Stimulated activated CD4-positive, alpha-beta T cell treated with anti-CD3 and anti-CD28 coated beads, Interleukin-4, amount 100 ng/mL, for 4 hours (primary cell): ENCODE measurements at places on chromosomes 5 and 9.

DNA sequence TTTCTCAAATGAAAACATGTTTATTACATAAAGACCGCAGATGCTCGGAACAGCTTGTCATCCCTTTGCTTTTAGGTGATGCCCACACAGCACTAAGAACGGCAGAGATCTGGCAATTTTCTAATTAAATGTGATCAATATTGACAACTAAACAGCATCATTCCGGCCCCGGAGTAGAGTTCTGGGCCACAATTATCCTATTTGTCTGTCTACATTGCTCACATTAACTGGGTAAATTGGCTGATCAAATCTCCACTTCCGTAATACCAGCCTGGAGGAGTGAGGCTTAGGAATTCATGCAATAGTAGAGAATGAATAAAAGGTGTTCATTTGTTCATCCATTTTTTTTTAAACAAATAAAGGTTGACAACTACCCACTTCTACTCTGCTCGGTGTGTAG is 245.1 kb upstream of the C9orf72 start:
- no peak for DNase-seq

DNA sequence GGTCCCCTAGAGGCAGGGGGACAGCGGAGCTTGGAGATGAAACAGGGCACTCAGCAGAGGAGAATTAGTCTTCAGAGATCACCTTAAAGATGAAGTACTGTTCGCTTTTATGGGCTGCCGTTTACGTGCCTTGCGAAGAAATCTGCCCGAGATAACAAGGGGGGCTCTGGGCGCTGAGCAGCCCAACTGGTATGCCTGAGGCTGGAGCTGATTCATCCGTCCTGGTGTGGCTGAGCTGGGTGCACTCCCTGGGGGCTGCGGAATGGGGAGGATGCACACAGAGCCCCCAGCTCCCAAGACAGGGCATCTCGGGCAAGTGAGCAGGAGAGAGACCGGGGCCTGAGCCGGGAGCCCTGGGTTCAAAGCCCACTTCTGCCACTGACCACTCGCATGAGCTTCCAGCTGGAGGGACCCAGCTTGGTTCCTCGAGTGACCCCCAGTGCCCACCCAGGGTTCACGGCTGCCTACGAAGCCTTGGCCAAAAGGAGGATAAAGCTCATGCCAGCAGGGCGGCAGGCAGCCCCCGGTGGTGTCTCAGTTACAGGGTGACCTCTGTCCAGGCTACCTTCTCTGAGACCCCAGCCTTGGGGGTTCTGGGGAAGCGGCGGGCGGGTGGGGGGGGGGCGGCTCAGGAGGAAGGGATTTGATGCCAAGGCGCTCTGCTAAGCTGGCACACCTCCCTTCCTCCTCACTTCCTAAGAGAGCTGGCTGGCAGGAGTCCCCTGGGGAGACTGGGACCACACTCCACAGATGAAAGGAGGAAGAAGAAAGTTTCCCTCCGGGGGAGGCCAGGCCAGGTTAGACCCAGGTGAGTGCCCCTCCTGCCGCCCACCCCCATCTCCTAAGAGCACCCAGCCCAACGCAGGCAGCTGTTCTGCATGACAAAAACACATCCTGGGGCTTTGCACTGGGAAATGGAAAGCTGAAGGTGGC is 5.7 kb downstream of the FIBCD1 start:
- no peak for DNase-seq

DNA sequence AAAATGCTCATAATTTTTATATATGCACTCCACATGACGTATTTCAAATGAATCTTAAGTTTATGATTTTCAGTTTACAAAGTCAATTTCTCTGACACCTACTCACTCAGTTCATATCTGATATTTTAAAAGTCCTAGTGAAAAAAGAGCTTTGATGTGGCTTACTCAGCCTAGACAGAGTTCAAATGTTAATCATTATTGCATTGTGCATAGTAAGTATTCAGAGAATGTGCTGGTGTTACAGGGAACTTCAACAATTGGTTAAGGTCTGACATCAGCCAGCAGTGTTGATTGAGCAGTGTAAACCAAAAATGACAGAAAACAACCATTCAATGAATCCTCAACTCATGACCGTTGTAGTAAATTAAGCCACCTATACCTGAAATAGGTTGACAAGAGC is 147.2 kb upstream of the LHFPL2 start:
- no peak for DNase-seq

- DNase-seq = no peak
Measured at GRCh38 chr9:84940294-84940693, 270.8 kb downstream of the NTRK2 start.

- no peak for DNase-seq
Measured at GRCh38 chr5:58913406-58913990, 330.6 kb downstream of the RAB3C start.

DNA sequence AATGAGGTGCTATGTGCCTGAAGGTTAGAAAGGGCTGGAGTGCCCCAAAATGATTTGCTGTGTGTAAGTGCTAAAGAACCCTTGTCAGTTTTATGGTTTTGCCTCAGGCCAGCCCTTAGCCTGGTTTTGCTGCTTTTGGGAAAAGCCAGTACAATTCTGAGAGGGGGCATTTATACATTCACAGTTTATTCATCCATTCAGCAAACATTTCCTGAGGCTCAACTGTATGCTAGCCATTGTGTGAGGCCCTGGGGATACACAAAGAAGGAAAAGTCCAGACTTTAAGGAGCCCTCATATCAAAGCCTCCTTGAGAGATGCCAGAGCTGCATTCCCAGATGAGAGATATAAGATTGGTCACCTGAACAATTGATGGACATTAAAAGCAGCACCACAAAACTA is 115.2 kb upstream of the PLCXD3 start:
- DNase-seq = no peak

GRCh38 chr5:82918311-82919031 is 158.7 kb downstream of the TMEM167A start:
- no peak for DNase-seq

GRCh38 chr5:59517926-59518585 is 375.5 kb downstream of the PDE4D start:
- no peak for DNase-seq

DNA sequence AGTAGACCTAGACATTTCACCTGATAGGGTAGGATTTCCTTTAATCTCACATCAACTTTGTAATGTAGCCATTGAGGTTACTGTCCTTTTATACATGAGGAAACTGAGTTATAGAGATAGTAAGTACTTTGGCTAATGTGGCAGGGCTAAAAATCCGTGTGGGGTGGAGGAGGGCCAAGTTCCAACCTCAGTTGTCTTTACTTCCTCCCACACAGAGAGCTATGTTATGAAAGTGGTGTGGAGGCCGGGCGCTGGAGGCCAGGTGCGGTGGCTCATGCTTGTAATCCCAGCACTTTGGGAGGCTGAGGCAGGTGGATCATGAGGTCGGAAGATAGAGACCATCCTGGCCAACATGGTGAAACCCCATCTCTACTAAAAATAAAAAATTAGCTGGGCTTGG is 173.3 kb downstream of the PALM2AKAP2 start:
- DNase-seq = no peak

DNA sequence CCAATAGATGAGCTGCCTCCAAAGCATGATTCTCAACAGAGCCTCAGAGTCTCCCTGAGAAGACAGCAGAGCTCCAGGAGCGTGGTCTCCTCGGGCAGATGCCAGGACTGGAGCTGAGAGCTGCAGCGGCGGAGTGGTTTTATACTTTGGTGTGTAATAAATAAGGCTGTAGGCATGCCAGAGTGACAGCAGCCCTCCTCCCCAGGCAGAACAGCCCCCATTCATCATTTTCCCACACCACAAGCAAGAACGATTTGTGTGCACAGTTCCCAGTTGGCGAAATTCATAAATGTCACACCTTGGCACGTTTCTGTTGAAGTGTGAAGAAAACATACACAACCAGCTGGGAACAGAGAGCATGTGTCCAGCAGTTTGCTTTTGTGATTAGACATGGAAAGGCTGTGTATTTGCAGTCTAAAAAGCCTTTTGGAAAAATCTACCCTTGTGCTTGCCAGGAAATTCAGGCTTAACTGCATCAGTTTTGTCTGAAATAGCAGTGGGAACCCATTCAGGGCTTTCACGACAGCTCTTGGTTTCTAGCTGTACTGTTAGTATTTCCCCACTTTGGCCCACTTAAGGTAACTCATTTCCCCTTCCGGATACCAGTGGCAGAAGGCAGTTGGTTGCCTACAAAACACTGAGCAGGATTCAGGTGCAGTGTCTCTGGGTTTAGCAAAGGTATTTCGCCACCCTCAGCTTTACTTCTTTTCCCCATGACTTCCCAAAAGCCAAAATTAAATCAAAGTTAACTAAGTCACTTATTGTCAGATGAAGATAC is at the start of gene C1QTNF3:
C1QTNF3 (minus strand) TSS at position 115 of the 778 bp plus-strand sequence; CDS start at position 27, 88 bp downstream.
- DNase-seq = no peak

DNA sequence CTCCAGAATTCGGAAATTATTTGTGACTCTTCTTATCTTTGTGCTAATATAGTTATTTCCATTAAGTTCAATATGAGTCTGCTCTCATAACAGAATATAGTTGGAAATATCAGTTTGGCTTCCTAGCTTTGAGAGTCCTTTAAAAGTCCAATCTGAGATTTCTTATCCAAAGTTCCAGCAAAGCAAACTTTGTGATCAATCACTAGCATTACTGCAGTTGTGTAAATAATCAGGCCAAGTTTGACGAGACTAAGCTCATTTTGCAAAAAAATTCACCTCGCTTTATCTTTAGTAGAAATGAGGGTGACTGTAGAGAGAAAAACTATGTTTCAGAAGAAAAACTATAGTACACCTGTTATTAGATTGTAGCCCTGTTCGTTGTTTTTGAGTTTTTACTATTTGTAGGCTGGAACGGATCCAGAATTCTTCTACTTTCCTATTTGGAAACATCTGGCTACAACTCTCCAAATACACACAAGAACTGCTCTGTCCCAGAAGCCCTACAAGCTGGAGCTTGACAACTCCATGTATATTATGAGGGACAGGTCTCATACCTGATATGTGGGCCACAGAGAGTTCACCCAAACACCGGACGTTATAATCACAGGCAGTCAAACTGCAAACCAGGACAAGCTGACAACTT is 47.8 kb downstream of the RAPGEF1 start:
- no peak for DNase-seq

DNA sequence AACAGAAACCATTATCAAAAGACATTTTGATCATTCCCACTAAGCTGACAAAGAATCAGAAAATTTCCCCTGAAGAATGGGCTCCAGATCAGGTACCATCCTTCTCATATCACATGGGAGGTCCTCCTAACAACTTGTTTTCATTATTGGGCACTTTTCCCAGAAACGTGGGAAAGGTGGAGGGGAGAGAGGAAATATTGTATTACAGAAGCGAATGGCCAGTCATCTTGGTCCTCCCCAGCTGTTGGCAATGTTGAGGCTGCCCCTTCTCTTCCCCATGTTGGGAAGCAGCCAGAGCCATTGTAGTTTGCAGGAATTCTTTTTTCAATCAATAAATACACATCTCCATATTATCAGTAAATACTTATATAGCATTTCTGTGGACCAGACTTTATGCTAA is 126.2 kb upstream of the ZNF608 start:
- no peak for DNase-seq

DNA sequence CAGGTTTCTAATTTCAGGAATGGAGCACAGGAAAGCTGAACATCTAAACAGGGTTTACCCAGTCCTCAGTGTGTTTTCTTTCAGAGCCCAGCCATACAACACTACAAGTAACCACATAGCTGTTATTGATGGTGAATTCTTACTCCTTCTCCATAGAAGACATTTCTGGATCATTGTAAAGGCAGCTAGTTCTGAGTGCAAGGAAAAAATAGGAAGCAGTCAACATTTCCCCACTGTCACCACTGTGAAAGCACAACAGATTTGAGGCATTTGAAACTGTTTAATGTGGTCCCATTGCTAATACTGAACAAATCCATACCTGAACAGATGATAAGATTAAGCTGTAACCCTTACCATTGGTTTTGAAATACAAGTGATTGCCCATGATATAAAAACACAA is 145.0 kb upstream of the PCA3 start:
- DNase-seq = no peak

- DNase-seq = no peak
Measured at GRCh38 chr5:143217804-143218160, 185.7 kb downstream of the NR3C1 start.

DNA sequence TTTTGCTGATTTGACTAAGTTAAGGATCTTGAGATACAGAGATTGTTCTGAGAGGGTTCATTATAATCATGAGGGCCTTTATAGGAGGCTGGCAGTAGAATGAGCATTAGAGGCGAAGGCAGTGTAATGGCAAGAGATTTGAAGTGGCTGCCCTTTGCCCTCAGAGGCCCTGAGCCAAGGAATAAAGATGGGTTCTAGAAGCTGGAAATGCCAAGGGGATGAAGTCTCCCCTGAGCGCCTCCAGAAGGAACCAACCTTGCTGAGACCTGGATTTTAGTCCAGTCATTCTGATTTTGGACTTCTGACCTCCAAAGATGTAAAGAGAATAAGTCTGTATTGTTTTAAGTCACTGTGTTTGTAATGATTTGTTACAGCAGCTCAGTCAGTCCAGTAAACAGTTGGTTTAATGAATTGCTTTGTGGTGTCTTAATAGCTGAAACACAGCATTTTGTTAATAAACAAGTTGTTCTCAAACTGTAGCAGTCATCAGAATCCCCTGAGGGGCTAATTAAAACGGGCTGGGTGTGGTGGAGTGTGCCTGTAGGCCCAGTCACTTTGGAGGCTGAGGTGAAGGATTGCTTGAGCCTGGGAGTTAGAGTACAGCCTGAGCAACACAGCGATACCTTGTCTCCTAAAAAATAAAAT is 23.2 kb downstream of the GLRX start:
- DNase-seq = no peak

DNA sequence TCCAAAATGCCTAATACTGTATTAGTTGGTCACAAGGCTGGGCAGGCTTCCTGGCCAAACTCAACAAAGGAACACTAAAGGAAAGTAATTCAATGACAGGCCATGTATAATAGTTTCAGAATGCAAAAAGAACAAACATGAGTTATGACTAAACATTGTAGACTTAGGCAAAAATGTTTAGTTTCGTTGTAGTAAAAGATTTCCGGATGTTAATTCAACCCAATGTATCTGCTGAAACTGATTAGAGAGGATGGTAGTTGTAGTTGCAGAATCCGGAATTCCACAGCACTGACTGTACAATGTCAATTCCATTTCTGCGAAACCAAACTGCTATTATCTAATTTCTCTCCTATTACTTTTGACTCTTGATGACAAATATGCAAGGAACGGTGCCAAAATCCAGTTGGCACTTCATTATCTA is 117.9 kb upstream of the FST start:
- no peak for DNase-seq

GRCh38 chr5:10329446-10329819 is 21.7 kb upstream of the CMBL start:
- DNase-seq = no peak

GRCh38 chr9:90421786-90422185 is 220.8 kb downstream of the DIRAS2 start:
- DNase-seq = no peak
